ENCODE measurements at places on chromosomes 5 and 9.

GRCh38 chr5:68562308-68562707 lies 346.8 kb downstream of the PIK3R1 start:
- DNase-seq: no peak

GRCh38 chr5:109164001-109164400 lies 245.8 kb downstream of the PJA2 start:
- no peak for DNase-seq

GRCh38 chr5:80715887-80716286 lies 61.1 kb upstream of the DHFR start:
- DNase-seq: no peak

DNA sequence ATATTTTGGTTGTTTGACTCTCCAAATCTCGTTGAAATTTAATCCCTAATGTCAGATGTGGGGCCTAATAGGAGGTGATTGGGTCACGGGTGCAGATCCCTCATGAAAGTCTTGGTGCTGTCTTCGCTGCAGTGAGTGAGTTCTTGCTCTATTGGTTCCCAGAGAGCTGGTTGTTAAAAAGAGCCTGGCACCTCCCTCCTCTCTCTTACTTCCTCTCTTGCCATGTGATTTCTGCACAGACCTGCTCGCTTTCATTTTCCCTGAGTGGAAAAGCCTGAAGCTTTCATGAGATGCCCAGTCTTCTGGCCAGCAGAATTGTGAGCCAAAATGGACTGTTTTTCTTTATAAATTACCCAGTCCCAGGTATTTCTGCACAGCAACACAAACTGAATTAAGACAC lies 221.6 kb downstream of the MAT2B start:
- DNase-seq: no peak

GRCh38 chr5:137656558-137656957 lies 79.3 kb downstream of the KLHL3 start:
- DNase-seq: no peak

- DNase-seq: no peak
Observed at GRCh38 chr5:71887680-71888079, 168.6 kb downstream of the CARTPT start.

DNA sequence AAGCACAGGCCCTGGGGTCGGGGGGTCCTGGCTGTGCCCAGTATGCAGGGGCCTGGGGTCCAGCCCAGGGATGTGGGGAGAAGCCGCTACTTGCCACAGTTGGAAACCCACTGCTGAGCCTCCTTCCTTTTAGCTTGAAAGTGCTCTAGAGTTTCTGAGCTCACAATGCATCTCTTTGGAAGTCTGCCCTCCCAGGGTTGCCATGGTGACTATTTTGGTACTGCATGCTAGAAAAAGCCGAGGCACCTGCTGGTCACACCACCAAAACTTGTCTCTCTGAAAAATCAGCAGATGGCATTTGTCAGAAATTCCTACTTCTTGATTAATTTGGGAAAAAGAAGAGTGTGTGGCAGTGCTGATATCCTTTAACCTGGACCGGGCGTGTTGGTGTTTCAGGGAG lies 151.8 kb downstream of the SEC61B start:
- no peak for DNase-seq

- DNase-seq: no peak
Observed at GRCh38 chr5:88890070-88890781, 7.2 kb upstream of the MEF2C start.

DNA sequence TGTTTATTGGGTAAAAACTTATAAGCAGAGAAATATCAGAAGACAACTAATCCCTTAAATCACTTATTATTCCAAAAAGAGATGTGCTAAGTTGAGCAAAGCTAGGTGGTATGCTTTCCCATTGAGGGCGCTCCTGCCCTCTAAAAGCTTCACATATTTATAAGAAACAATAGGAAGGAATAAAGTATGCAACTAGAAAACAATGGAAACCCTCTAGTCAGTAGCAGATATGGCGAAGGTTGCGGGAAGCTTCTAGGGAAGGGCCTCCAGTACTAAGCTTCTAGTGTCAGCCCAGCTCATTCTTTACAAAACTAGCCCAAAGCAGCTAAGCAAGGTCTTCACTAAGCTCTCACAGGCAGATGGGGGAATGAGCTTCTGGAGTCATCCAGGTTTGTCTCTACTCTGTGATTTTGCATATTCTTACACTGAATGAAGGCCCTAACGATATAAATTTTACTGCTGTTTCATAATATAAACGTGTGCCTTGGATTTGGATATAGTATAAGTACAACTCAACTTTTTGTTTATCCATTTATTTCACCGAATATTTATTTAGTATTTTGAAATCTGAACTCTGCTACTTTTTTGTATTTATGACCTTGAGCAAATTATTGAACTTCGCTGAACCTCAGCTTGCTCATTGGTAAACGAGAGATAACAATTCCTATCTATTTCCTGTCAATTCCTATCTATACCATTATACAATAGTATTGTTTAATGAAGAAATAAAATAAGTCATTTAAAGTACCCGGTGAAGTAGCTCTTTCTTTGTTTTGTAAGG lies 571.4 kb downstream of the ELAVL2 start:
- no peak for DNase-seq

GRCh38 chr9:135290086-135290485 lies 189.5 kb upstream of the PPP1R26 start:
- DNase-seq: no peak

DNA sequence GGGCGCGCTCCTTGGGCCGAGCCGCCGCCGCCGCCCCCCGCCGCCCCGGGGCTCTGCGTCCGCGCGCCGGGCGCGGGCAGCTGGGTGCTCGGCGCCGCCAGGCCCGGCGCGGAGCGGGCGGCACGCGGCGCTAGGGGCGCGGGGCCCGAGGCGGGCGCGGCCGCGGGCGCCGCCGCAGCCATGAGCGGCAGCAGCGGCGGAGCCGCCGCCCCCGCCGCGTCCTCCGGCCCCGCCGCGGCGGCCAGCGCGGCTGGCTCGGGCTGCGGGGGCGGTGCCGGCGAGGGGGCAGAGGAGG lies 351 bp downstream of the TRIO start:
- DNase-seq: no peak

GRCh38 chr5:95048628-95049027 lies 236.3 kb downstream of the MCTP1 start:
- no peak for DNase-seq

DNA sequence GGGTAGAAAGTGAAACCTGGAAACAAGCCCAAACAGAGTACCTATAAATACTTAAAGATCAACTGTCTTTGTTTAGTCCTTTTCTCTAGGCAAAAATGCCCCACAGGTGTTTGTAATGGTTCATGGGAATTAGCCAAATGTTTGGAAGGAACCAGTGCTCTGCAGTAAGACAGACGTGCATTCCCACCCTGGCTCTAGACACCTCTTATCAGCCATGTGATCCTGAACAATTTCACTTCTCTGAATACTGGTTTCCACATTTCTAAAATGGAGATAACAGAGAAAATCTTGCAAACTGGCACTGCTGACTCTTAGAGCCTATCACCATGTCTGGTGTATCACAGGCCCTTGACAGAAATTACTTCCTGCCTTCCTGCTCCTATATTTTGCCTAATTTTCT lies 30.0 kb downstream of the GLIS3 start:
- no peak for DNase-seq

- DNase-seq: no peak
Observed at GRCh38 chr9:89978185-89978584, 373.4 kb downstream of the GADD45G start.

DNA sequence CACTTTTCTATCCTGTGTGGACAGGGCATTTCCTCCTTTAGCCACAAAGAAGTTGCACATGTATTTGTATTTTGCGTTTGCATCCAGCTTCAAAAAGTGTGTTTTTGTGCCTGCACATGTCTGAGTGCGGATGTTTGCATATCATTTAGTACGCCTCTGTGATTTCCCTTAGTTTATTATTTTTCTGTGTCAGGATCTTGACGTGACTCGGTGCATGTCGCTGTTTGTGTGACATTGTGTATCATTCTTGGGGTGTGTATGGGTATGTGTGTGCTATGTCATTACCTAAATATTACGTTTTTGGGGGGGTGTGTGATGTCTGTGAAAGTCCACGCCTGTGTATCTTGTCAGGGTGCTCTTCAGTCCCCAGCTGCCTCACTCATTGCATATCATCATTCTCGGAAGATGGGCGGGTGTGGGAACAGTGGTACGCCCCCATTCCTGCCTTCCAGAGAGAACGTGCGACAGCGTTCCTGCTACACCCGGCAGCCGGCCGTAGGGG lies 416 bp upstream of the PAIP2 start:
- no peak for DNase-seq

- DNase-seq: no peak
Observed at GRCh38 chr5:150112201-150113046, 26.1 kb upstream of the CSF1R start.

DNA sequence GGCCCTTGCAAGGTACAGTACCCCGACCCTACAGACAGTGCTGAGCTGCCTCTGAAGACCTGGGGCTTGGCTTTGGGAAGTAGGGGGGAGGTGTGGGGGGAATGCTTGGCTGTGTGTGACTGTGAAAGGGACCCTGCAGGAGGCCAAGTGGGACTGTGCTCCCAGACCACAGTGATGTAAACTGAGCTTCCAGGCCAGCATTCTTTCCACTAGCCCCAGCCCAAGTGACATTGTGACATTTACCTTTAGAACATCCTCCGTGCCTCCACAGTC lies 31.2 kb downstream of the HMCN2 start:
- no peak for DNase-seq

- DNase-seq: no peak
Observed at GRCh38 chr5:81631124-81631523, 119.8 kb downstream of the SSBP2 start.

- DNase-seq: no peak
Observed at GRCh38 chr5:126562823-126563222, 32.2 kb downstream of the ALDH7A1 start.

DNA sequence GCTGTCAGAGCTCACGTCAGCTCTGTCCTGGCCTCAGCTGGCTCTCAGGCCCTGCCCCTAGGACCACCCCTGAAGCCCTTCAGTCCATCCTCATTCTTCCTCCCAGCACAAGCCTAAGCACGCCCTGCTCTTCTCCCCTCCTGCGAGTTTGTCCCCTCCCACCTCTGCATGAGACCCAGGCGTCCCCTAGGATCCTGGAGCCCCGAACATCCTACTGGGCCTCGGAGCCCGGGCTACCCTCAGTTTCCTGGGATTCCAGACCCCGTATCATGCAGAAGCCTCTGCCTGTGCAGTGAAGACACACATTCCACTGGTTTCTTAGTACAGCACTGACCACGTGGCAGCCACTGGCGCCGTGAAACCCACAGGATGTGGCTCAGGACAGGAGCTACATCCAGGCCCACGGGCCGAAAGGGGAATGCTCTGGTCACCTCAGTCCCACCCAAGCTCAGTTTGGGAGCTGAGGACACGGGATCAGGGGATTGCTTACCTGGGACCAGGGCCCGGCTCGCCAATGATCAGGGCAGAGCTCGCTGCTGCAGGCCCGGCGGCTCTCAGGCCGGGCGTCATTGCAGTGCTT lies 64.2 kb downstream of the ZNF354C start:
- DNase-seq: no peak

- no peak for DNase-seq
Observed at GRCh38 chr9:34185778-34186551, 7.1 kb downstream of the UBAP1 start.

DNA sequence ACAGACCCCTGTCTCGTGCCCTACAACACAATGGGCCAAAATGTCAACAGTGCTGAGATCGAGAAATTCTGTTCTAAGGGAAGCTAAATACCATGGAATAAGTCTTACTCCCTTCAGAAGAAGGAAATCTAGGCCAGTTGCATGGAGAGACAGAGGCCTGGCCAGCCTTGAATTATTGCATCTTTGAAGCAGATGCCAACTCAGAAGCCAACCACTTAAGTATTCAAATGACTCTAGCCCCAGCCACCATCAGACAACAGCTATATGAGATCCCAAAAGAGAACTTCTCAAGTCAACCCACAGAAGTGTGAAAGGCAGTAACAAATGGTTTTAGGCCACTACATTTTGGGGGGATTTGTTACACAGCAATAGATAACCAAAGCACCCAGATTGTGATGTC lies 180.1 kb downstream of the ACTL7B start:
- DNase-seq: no peak

- DNase-seq: no peak
Observed at GRCh38 chr9:114117996-114118830, 19.1 kb upstream of the KIF12 start.

- DNase-seq: no peak
Observed at GRCh38 chr5:40022057-40022456, 597.3 kb upstream of the DAB2 start.

DNA sequence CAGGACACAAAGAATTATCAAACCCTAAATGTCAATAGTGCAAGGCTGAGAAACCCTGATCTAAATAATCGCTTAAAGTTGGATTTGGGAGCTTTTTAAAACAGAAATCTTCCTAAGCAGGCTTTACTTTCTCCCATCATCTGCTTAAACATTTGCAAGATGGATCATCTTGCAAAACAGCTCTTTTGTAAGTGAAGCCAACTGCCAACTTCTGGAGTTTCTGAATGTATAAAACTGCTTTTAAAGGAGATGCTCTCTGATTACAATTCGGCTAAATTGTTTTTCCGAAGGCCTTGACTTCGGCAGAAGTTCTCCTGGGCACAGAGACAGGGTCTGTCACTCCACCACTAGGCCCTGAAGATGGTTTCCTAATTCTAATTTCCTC lies 1.3 kb downstream of the PTPN3 start:
- DNase-seq: no peak

- peak; percentile 74 for DNase-seq
Observed at GRCh38 chr9:136403538-136403914, 3.6 kb upstream of the SNAPC4 start.

GRCh38 chr5:73297430-73297829 lies 124.4 kb downstream of the TMEM174 start:
- no peak for DNase-seq

DNA sequence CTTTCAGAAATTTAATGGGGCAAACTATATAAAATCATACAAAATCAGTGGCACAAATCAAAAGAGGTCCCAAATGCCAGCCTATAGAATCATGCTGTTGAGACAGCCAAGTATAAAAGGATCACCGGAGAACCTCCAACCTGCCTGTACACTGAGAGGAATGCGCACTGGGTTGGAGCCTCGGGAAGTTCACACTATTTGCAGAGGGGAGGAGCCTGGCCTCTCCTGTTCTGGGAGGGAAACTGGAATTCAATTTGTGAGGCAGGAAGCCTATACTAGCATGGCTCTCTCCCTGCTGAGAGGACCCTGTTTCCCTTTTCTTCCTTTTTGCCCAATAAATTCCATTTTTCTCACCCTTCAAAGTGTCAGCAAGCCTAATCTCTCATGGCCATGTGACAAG lies 406.0 kb downstream of the HINT1 start:
- DNase-seq: no peak

DNA sequence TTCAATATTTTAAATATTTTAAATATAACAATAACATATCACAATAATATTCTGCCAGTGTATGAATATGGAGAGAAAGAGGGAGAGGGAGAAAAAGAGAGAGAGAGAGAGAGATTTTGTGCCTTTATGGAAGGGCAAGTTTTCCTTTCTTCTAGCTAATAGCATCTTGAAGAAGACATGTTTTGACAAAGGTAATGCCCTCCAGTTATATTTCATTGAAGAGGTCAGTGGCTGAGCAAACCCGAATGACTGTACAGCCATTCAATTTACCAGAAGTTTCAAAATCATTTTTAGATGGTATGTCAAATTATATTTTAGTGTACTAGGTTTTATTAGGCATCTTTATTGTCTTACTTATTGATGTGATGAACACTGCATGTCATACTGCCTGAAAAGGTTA lies 139.3 kb downstream of the EMB start:
- DNase-seq: no peak

Measured in T-helper 22 cell (primary cell).